ENCODE measurements at places on chromosomes 4 and X.

DNA sequence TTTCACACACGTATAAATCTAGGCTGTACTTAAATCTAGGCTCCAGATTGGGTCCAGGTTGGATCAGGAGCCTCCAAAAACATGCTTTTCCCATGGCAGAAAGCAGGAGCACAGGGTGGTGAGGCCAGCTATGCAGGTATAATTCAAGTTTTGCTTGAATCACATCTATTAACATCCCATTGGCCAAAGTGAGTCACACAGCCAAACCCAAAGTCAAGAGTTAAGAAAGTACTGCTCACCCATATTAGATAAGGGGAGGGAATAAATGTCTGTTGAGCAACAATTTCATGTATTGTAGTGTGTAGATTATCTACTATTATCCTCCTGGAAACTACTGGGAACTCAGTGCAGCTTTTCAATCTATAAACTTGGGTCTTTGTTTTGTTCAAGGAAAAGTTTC is 12.8 kb downstream of the SUPT20HL2 start:
- DNase-seq: no peak

DNA sequence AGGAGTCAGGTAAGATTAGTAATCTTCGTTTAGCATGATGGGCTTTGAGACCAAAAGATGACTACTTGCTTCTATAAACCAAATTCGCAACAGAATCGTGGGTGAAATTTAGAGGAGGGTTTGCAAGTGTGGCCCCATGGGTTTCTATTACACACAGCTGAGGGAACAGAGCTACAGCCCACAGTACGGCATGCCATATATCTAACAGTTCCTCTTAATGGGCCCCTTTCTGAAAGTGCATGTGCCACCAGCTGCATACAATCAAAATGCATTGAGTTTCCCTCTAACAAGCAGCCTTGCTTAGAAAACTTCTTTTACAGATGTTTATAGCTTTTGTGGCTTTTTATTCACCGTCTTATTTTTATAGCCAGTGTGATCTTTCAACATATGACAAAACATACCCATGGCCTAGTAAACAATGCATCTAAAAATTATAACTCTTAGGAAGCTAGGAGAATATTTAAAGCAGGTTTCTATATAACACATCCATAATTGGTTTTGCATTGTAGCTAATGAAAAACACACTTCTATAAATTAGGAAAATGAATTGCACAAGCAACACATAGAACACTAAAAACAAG is 202.1 kb downstream of the PRDM5 start:
- no peak for DNase-seq

- DNase-seq: no peak
Measured at GRCh38 chr4:52371841-52372240, 287.3 kb downstream of the USP46 start.

GRCh38 chrX:69080855-69081465 is 84.3 kb downstream of the PJA1 start:
- no peak for DNase-seq

DNA sequence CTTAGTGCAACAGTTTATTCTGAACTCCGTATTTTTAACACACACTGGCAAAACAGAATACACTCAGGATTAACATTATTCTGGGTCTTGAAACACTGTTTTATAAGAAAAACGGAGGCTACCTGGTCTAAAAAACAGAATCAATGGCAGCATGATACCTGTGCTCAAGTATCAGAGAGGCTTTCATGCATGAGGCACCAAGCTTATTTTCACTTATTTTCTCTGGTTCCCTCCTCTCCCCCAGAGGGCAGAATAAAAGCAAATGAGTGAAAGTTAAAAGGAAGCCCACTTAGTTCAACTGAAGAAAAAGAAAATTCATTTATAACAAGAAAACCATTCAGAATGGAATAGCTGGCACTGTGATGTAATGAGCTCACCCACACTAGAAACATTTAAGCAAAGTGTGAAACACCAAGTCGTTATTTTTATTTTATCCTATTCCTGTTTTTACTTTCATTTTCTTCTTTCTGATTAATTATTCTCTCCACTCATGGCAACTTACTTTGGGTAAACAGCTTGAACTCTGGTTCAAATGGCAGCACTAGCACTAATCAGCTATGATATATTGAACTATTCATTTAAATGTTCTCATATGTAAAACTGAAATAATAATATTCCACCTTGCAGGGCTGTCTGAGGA is 211.8 kb downstream of the PPP3CA start:
- DNase-seq: no peak

DNA sequence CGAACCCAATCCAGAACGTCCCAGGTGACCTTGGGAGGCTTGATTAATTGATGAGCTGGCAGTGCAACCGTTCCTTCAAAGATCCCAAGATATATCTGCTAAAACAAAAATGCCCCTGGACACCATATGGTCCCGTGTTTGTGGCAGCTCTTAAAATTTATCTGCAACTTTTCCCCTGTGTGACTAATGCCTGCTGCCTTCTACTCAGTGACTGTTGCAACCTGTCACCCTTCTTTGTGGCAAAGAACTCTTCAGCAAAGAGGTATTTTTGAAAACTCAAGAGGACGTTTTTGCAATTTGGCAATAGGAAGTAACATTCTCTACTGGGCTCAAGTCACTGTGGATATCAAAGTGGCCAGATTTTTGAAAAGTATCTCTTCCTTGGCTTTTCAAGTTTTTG is 75.8 kb upstream of the SOD3 start:
- DNase-seq: no peak

GRCh38 chr4:36568575-36568974 is 287.2 kb downstream of the DTHD1 start:
- DNase-seq: no peak

DNA sequence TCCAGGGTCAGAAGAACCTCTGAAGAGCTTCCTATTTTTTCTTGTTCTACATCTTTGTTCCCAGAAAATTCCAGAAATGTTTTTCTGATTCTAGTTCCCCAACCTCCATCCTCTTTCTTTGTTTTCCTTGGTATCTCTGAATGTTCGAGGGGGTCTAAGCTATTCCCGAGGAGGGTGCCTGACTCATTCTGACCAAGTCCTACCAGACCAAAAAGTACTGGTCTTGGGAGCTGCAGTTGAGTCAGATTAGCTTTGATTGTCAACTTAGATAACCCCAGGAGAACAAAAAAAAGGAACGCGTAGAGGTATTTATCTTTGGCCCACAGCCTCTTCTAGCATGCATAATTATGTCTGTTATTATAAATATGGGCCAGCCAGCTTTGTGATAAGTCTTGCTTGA is 12.1 kb upstream of the TENM3 start:
- DNase-seq: no peak
